ENCODE measurements at places on chromosomes 5 and 9.

DNA sequence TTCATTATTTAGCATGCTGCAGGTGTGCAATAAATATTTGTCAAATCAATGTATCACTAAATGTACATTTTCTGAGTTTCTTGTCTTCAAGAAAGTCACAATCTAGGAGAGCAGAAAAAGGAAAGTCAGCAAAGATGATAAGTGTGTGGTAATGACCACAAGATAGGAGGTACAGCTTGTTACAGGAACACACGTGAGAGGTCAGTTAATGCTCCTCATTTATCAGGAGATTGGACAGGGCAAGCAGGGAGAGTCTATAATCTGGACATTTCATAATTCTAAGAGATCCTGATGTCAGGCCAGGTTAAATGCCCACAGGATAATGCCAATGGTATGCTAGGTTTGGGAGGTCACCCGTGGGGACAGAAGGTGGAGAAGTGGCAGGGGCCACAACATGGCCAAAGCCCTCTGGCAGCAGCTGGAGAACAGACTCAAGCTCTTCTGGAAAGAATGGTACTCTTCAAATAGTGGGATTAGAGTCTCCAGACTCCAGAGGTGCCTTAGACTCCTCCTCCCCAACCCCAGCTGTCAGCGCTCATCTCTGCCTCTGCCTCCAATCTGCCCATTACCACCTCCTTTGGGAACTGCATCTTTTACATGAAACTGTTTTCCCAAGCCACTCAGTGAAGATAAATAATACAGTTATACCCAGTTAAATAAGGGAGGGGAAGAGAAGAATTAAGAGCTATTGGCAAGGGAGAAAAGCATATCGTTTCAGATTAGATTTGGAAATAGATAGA lies 114.3 kb downstream of the ASTN2 start:
- no peak for DNase-seq

- no peak for DNase-seq
Observed at GRCh38 chr9:78292026-78292425, 4.9 kb upstream of the PSAT1 start.

DNA sequence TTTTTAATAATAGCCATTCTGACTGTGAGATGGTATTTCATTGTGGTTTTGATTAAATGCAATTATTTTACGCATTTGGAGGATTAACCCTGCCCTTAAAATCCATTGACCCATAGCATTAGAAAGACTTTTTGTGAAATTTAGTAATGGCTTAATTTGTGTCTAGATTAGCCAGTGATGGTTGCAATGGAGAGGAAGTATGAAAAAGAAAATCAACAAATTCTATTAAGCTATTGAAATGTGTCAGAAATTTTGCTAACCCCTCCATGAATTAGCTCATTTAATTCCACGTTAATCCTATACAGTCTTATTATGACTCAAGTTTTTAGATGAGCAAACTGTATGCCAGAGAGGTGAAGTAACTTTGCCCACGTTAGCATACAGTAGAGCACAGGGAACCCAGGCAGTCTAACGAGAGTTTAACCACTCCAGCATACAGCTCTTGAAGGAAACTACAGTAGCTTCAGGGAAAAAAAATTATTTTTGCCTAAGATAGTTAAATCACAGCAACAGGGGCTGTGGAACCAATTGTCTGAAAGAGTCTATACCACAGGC lies 158.2 kb upstream of the PPP2R2B start:
- DNase-seq: no peak

- no peak for DNase-seq
Observed at GRCh38 chr5:17184588-17184987, 32.8 kb upstream of the BASP1 start.

DNA sequence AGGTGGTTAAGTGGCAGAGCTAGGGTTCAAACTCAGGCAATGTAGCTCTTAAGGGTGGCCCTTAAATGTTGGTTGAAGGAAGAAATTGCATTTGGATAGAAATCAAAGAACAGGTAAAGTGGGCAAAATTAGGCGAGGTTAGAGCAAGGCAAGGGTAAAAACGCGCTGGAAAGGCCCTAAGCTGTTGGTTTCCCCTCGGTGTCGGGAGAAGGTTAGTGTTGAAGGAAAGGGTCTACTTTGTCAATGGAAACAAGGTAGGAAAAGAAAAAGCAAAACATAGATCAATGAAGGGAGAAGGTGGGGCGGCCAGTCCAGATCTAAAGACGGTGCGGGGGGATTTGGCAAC lies 431 bp downstream of the FASTKD3 start:
- no peak for DNase-seq
